ENCODE measurements at places on chromosomes 12 and 14.

DNA sequence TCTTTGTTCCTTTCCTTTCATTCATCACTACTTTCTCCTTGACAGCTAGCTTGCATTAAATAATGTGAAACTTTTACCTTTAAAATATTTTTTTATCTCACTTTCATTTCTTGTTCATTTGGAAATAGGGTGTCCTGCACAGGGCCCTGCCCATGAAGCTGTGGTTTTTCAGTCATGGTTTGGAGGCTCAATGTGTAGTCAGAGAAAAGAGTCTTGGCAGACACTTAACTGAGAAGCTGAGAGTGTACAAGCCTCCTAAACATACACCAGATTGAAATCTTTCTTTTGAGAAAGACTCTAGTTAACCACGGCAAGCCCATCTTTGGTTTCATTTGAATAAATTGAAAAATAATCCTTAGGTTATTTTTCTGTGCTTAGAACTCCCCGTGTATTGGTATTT, 74.2 kb downstream of the KICS2 start:
- no peak for DNase-seq

DNA sequence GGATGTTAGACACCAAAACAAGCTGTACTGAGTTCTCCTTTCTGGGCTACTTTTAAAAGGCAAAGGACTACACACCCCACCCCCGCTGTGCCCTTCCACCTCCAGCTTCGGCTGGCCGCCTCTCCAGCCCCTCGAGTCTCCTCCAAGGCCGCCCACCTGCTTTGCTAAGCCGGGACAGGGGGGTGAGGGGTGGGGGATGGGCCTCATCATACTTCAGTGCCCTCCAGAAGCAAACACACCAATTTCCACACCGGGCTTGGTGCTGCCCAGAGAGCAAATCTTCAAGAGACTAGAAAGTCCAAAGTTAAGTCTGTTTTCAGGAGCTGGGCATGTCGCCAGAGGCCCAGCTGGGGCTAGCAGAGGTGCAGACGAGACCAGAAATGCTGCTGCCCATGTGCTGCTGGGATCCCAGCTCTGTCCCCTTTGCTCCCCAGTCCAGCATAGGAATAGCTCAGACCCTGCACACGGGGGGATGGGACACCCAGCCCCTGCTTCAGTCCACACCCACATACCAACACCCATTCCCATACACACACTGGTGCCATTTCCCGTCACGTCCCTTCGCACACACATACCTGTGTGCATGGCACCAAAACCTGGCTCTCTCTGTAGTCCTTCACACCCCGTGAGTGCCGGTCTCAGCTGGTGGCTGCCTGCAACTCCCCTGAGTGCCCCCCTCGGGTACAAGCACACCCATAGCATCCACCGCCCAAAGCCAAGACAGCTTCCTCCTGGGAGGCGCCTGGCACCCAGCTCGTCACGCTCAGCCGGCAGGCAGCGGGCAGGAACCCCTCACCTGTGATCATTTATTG, 1.0 kb downstream of the SLC6A12 start:
- DNase-seq, result no peak

DNA sequence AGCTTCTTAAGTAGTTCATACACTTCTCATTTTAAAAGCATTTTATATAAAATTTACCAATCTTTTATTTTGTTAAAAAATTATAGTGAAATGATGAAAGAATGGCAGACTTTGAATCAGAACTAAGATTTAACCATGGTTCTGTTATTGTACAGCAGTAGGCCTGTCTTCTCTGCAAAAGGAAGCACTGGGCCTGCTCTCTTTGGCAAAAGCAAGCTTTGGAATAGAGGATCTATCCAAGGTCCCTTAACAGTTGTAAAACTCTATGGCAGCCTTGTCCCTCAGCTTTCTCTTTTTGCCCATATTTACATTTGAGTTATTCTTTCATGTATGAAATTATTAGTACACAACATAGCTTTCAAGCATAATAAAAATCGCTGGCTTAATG, 82.8 kb downstream of the PLEKHG7 start:
- no peak for DNase-seq

DNA sequence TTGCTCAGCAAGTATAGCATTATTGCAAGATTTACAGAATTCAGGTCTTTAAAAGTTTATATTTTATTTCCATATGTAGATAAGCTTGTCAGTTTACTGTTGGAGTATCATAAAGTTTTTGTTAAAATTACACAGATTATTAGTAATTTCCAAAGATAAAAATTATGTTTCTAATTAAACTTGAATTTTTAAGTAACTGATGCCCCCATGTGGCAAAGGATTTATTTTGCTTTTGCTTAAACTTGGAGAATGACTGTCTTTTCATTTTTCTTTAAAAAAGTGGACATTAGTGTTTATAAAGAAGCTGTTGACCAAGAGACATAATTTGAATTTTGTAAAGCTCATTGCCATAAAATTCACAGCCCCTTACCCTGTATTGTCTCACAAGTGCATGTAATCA, 45.8 kb downstream of the ETNK1 start:
- no peak for DNase-seq

GRCh38 chr14:64636208-64636979, 67.8 kb upstream of the PLEKHG3 start:
- DNase-seq, result peak; percentile 22

DNA sequence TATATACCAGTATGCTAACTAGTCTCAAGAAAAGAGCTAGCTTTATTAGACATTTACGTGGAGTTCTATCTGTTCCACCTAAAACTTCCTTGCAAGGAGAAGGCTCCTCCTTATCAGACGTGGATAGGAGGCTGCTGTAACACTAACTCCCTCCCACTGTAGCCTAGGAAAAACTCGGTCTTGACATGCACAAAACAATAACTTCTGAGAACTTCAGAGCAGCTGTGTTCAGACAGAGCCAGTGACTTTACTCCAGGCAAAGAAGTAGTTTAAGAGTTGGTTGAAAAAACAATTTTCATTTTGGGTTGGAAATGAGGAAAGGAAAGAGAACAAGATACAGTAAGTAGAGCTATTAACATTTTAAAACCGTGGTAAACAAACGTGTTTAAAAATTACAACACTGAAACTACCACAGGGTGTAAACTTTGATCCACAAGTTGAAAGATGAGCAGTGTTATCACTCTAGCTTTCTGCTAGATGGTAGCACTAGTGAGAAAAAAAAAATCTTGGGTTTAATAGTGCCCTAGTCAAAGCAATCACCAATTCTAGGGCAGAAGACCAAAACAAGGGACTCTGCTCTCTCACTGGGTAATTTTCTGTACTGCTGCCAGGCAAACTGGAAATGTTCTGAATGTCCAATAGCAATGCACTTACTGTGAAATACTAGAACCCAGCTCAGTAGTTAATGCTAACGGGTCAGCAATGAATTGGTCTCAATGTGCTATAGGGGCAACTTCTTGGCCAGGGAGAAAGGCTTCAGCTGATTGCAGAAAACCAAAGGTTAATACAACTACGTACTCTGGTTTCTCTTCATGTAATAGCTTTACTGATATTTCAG, 2.4 kb downstream of the ATF7 start:
- no peak for DNase-seq

DNA sequence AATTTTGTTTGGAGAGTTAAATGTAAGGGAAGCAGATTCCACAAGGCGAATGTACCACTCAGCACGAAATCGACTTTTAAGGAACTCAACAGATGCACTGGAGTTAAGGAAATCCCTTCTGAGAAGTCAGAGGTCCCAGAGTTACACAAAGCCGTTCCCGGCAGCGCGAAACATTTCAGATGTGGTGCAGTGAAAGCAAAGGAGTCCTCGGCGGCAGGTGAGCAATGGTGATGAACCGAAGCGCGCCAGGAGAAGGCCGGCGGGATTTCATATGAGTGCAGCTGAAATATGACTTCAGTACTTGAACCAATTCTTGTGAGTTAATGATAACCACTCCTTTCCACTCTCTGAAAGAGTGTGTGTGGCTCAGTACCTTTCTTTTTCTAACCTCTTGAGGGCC, 183.2 kb downstream of the GRIP1 start:
- DNase-seq, result no peak

- DNase-seq, result no peak
Observed at GRCh38 chr12:119114294-119114693, 64.4 kb upstream of the HSPB8 start.

DNA sequence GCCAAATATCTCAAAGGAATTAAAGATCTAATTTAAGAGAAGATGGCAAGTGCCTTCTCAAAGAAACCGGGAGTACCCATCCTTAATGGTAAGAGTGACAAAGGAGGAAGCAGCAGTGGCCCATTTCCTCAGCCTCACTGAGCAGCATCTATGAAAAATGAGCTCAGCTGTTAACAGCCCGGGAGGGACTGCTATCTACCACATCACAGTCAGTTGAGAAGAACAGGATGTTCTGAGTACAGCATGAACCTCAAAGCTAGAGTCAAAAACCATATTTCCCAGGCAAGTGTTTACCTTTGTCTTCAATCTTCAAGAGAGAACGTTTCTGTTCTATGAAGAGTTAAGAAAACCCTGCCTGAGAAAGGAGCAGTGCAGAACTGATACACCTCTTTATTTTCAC, 115.0 kb downstream of the BTG1 start:
- DNase-seq, result no peak

GRCh38 chr12:89351489-89352241, 636 bp downstream of the DUSP6 start:
- DNase-seq, result no peak

- DNase-seq, result no peak
Observed at GRCh38 chr12:47754881-47755280, 3.8 kb downstream of the RAPGEF3 start.

DNA sequence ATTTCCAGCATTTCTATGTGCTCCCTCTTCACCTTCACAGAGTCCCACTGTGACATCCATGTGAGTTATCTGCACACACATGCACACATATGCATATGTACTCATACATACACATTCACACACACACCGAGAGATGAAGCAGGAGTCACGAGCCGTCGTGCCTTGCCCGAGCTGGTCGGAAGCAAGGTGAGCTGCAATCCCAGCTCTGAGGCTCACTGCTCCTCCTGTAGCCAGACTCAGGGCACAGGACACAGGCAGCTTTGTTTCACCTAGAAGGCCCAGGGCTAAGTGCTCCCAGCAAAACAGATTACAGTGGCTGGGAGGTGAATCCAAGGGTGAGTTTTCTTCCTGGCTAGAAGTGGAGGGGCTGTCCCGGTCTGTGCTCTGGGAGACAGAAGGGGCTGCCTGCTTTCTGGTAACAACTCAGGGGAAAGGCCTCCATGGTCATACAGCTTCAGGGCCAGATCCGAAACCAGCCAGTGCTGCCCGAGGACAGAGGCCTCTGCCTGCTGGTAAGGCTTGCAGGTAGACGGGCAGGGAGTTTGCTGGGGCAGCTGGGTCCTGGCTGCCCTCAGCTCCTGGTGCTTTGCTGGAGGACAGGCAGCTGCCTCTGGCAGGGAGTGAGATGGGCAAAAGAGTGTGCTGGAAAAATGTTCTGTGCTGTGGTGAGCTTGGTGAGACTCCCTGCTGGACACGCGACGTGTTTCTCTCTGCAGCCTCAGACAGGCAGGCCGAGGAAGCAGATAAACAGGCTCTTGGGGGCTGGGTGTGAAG, 123.7 kb downstream of the CRACR2A start:
- DNase-seq, result no peak

GRCh38 chr12:44873898-44874297, 2.2 kb downstream of the NELL2 start:
- DNase-seq, result no peak

GRCh38 chr12:3129301-3130056, 52.3 kb downstream of the TSPAN9 start:
- DNase-seq, result no peak

- no peak for DNase-seq
Observed at GRCh38 chr12:80712866-80713265, 3.8 kb upstream of the MYF5 start.

GRCh38 chr14:54881235-54881760, 21.3 kb downstream of the GCH1 start:
- no peak for DNase-seq

DNA sequence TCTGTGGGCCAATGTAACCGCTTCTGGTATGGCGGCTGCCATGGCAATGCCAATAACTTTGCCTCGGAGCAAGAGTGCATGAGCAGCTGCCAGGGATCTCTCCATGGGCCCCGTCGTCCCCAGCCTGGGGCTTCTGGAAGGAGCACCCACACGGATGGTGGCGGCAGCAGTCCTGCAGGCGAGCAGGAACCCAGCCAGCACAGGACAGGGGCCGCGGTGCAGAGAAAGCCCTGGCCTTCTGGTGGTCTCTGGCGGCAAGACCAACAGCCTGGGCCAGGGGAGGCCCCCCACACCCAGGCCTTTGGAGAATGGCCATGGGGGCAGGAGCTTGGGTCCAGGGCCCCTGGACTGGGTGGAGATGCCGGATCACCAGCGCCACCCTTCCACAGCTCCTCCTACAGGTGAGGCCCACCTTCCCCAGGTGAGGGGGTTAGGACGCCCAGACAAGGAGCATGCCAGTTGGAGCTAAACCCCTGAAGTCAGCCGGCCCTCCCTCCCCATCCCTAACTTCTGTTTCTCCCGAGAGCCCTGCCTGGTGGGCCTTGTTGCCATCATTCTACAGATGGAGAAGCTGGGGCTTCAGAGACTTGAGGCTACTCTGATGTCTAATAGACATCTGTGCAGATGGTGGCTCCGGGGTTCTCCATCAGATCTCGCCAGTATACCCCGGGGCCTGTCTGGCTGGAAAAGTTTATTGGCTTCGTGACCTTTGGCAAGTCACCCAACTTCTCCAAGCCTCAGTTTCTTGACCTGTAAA, 25.3 kb downstream of the PAPLN start:
- no peak for DNase-seq

DNA sequence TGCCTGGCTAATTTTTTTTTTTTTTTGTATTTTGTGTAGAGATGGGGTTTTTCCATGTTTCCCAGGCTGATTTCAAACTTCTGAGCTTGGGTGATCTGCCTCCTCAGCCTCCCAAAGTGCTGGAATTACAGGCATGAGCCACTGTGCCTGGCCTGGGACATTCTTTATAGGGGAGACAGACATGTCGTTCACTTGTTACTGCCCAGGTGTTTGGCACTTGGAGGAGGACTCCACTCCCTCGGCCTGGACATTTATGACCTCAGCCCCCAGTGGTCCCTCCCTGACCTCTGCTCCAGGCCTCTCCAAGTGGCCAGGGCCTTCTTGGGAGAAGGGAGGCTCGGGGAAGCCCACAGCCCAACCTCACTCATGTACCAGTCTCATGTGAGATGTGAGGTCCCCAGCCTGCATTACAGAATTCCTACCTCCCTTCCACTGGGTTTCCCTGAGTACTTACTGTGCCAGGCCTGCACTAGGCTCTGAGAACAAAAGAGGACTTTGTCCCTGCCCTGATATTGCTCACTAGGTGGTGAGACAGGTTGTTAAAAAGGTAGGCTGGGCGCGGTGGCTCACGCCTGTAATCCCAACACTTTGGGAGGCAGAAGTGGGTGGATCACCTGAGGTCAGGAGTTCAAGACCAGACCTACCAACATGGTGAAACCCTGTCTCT, 9.7 kb upstream of the POP5 start:
- DNase-seq, result no peak

DNA sequence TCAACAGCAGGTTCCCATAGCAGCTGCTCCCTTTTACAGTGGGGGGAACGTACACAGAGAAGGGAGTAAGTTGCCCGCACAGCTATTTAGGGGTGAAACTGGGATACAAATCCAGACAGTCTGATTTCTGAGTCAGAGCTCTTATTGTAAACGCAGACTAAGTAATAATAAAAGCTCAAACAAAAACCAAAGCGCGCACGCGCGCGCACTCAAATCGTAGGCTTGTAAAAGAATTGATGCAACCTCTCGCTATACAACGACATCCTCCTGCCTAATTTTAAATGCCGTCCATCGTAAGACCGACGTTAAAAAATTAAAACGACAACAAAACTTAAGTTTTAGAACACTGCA, 747 bp upstream of the DACT1 start:
- no peak for DNase-seq
